ENCODE measurements at places on chromosomes 12 and 14. TPM values are rescaled to one million over a fixed set of nuclear protein-coding genes. Genes with fewer than 3 reads are reported as not detected.

OVCH1 gene
- total RNA-seq, result not detected

FZD10 gene
- not detected for total RNA-seq

MYBPC1 gene
- total RNA-seq, result not detected

PTCSC3 gene
- not detected for total RNA-seq

SERPINA5 gene
- total RNA-seq, result not detected

MYRFL gene
- not detected for total RNA-seq

MANSC4 gene
- not detected for total RNA-seq

NELL2 gene
- 1.6 TPM for total RNA-seq

VWF gene
- total RNA-seq, result not detected

CMA1 gene
- not detected for total RNA-seq

KRT6A gene
- total RNA-seq, result not detected

PLCZ1 gene
- not detected for total RNA-seq

RASSF9 gene
- not detected for total RNA-seq

NRL gene
- total RNA-seq, result 1.8 TPM

GPRC5D gene
- not detected for total RNA-seq

PLEK2 gene
- not detected for total RNA-seq

KCNC2 gene
- total RNA-seq, result not detected

KLHL33 gene
- 0.22 TPM for total RNA-seq
